Stimulated activated CD8-positive, alpha-beta memory T cell treated with anti-CD3 and anti-CD28 coated beads, Interleukin-2, amount 100 ng/mL, for 48 hours (primary cell): ENCODE measurements at places on chromosomes 4 and X.

GRCh38 chr4:109611045-109611646 lies 51.1 kb downstream of the MCUB start:
- no peak for DNase-seq

DNA sequence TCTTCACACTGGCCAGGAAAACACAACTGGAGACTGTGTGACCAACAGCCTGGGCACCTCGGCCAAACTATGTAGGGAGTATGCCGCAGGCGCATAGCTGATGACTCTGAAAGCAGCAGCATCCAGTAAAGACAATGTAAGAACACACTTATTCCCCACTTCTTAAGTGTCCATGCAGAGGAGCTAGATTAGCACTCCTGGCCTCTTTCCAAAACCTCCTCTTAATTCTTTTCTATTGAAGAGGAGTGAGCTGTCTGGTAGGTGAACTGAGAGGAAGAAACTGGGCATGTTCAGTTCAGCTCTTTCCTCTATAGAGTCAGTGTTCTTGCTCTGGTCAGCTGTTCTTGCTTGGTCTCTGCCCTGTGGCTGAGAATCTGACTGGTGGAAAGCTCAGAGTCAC lies 21.1 kb downstream of the NMU start:
- DNase-seq = no peak

DNA sequence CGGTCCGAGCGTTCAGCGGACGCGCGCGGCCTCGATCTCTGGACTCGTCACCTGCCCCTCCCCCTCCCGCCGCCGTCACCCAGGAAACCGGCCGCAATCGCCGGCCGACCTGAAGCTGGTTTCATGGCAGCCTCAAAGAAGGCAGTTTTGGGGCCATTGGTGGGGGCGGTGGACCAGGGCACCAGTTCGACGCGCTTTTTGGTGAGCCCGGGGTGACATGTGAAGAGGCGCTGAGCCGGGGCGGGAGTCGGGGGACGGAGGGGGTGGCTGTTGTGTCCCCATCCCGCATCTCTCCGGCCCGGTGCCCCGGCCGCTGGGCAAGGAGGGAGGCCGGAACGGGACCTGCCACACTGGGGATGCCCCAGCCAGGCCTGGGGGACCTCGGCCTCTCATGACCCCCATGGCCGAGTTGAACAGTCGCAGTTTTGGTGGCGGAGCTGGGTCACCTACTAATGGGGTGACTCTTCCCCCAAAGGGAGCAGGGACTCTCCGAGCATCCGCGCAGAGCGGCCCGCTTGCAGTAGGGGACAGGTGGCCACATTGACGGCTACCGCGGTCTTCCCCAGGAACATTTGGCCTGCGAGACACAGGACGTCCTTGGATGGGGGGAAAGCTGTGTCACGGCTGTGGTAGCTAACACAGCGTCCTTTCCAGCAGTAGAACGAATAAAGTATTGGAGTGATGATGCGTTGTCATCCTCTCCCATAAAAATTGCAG lies at the start of gene GK:
Gene GK, plus strand, starts transcription at position 9 of the 717 bp plus-strand sequence. Its CDS starts 115 bp downstream, at position 124.
- DNase-seq = no peak

DNA sequence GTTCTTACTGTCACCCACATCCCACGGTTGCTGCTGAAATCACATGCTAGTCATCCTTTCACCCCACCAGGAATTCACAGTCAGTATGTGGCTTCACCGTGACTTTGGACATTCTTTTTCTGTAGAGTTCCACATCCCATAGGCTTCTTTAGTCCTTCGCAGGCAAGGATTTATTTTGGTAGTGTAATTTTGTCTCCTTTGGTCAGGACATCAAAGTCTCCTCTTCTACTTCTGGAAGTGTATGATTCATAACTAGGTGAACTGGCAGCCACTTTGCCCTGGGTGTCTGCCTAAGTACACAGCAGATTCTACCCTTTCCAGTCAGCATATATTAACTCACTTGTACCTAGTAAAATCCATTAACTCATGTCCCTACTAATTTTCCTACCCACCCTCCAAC lies 38.3 kb upstream of the MMAA start:
- no peak for DNase-seq

DNA sequence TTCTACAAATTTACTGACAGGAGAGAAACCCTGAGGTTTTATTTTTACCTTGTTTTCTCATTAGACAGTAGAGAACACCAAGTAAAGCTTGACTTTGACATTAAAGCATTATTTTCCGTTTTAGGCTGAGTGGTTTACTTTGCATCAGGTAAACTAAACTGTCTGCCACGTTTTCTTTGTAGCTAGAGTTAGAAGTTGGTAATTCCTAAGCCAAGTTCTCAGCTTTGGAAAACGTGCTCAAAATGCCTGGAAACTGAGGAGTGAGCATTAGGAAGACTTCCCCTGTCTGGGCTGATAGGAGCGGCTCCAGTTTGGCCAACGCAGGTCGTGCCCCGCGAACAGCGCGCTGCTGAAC lies 819 bp downstream of the PDLIM3 start:
- DNase-seq = no peak

DNA sequence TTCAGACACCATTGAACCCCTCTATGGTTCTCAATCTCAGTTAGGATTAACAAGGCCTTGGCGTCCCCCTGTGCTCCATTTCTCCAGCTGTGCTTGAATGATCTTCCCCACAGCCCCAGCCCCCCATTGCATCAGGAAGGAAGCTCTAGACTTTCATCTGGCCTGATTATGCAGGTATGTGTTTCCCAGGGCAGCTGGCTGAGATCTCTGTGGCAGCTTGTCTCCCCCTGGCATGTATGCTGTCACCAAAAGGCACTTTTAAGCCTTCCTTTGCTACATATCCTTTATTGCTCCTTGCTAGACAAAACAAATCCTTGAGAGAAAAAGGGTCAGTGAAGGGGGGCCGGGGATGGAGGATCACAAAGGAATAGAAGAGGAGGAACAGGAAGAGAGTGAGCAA lies 1056.0 kb upstream of the SLIT2 start:
- DNase-seq = no peak

DNA sequence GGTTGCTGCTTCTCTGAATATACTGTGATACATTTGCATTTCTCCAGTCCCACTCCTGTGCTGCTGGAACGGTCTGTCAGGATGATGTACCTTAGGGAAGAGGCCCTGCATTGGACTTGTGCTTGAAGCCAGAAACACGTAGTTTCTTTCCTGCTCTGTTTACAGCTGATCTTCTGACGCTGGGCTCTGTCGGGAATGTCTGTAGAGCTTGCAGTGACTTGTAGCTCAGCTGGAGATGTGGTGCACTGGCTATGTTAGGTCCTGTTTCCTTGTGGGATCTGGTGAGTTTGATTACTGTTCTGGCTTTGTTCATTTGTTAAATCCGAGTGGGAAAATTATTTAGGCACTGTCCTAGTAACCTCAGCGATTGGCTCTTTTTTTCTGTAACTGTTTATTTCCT lies 137.2 kb upstream of the WDR1 start:
- DNase-seq = no peak

DNA sequence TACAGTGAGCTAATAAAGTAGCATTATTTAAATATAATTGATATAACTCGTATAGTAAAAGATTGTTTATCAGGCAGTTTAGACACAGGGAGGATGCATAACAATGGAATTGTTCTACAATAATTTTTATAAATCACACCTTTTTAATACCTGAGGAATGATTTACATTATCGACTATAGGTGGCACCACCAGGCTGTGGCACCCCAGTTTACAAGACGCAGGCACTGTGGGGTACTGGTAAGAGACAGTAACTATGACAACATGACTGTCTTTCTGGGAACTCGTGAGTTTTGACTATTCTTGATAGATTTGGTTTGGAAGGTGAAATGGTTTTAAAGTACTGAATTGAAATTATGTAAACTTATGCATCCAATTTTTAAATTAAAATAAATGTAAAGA lies 27.1 kb upstream of the STBD1 start:
- no peak for DNase-seq

GRCh38 chrX:103170216-103170615 lies 44.7 kb upstream of the BEX4 start:
- DNase-seq = no peak

DNA sequence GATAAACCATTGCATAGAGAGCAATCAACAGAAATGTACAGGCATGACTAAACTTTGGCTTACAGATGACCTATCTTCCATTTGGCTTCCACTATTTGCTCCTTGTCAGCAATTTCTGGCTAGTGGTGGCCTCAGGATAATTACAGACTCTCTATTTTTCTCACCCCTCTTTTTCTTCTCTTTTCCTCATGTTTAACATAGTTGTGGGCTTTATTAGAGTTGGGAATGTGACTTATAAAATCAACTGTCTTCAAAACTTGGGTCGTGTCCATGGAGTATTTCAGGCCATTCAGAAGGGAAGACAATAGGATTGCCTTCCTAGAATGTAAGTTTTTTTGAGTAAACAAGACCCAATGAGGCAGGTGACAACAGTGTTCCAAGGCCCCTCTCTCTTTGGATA lies 236.2 kb downstream of the FRAS1 start:
- DNase-seq = no peak

- peak; percentile 58 for DNase-seq
These were observed 4.2 kb upstream of the LEF1 start for GRCh38 chr4:108172753-108173598.

GRCh38 chr4:958314-958665 lies 15.1 kb downstream of the DGKQ start:
- no peak for DNase-seq

- no peak for DNase-seq
These were observed 46.8 kb upstream of the BCOR start for GRCh38 chrX:40144576-40144975.

GRCh38 chr4:147134536-147135210 lies 189.0 kb upstream of the TTC29 start:
- DNase-seq = no peak

- no peak for DNase-seq
These were observed 543.8 kb upstream of the ZFP42 start for GRCh38 chr4:187451776-187452175.

GRCh38 chr4:108336076-108336475 lies 167.3 kb upstream of the LEF1 start:
- DNase-seq = no peak
